ENCODE measurements at places on chromosomes 7 and 10.

GRCh38 chr10:74958316-74958715, 131.9 kb downstream of the KAT6B start:
- no peak for DNase-seq

DNA sequence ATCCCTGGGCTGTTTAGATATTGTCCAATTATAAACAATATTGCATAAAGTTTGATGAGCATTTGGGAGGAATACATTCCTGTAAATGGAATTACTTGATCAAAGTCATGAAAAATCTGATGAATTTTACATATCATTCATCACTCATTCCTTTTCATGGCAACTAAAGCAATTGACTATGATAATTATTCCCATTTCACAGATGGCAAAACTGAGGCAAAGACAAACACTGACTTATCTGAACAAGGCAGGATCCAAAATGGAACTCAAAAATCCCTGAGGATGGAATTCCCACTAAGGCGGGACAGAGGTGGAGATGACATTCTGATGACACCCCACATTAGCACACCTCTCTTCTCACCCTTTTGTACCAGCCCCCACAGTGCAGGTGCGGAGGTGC, 17.1 kb downstream of the SLIT1 start:
- no peak for DNase-seq

DNA sequence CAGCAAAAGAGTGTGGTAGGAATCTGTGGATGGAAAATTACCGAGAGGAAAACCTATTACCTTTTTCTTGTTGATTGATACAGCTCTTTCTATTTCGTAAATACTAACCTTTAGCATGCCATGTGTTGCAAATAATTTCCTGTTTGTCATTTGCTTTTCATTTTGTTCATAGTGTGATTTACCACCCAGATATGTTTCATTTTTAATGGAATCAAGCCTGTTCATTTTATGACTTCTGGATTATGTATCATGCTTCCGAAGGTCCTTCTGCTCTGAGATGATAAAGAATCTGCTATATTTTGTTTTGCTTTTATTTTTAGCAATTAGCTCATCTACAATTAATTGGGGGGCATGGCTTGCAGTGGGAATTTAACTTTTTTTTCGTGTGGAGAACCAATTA, 46.5 kb downstream of the INPP5F start:
- no peak for DNase-seq

DNA sequence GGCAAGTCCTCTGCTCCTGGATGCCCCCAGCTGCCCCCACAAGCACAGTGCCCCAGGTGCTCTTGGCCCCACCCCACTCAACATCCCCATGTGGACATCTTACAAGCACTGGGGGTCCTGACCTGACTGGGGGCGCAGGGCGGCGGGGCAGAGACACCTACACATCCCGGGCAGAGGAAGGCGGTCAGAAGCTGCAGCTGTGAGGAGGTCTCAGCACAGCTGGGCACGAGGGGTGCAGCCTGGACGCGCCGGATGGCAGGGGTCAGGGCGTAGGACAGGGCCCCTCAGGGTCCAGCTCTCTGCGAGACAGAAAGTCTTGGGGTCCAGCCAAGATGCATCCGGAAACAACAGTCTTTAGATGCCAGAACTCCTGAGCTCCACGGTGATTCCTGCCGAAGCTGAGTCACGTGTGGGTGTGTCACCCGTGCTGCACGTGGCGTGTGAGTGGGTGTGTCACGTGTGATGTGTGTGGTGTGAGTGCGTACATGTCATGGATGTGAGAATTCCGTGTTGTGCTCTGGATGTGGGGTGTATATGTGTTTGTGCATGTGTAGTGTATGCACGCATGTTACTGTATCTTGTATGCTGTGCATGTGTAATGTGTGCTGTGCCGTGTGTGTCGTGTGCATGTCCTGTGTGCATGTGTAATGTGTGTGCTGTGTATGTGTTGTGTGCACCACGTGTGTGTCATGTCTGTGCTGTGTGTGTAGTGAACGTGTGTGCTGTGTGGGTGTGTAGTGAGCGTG, 5.1 kb downstream of the VENTX start:
- DNase-seq, result no peak

- DNase-seq, result no peak
Observed at GRCh38 chr7:70505468-70505867, 626.5 kb upstream of the GALNT17 start.

DNA sequence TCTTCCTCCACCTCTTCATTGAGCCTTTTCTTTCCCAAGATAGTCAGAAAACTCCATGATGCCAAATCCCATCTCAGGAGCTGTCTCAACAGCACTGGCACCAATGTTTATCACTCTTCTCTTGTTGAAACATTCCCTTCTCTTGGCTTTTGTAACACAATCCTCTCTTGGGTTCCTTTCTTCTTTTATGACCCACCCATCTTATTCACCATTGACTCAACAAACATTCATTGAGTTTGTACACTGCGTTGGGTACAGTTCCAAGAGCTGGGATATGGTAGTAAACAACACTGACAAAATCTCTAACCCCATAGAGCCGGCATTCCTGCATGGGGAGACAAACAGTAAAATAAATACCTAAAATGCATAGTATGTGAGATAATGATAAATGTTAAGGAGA, 577.5 kb downstream of the INHBA start:
- DNase-seq, result no peak
